Nucleus accumbens (tissue), 56 donors: ENCODE measurements at places on chromosomes 4 and X.

- no peak for DNase-seq
These were observed 48.2 kb downstream of the EVC2 start for GRCh38 chr4:5660185-5660584.

- no peak for DNase-seq
These were observed 117.8 kb upstream of the NOCT start for GRCh38 chr4:138897811-138898226.

DNA sequence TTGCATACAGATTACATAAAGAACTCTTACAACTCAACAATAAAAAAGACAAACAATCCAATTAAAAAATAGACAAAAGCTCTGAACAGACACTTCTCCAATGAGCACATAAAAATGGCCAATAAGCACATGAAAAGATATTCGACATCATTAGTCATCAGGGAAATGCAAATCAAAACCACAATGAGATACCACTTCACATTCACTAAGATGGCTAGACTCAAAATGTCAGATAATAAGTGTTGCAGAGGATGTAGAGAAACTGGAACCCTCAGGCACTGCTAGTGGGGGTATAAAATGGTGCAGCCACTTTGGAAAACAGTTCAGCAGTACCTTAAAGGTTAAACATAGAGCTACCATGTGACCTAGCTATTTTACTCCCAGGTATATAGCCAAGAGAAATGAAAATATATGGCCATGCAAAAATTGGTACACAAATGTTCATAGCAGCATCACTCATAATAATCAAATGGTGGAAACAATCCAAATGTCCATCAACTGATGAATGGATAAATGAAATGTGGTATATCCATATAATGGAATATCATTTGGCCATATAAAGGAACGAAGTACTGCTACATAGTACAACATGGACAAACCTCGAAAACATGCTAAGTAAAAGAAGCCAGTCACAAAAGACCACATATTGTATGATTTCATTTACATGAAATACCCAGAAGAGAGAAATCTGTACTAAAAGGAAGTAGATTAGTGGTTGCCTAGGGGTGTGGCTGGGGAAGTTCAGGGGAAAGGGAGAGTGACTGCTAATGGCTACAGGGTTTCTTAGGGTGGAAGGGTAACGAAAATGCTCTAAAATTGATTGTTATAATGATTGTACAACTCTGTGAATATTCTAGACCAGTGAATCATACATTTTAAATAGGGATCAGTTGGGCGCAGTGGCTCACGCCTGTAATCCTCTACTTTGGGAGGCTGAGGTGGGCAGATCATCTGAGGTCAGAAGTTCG, 29.4 kb downstream of the SASH3 start:
- no peak for DNase-seq

DNA sequence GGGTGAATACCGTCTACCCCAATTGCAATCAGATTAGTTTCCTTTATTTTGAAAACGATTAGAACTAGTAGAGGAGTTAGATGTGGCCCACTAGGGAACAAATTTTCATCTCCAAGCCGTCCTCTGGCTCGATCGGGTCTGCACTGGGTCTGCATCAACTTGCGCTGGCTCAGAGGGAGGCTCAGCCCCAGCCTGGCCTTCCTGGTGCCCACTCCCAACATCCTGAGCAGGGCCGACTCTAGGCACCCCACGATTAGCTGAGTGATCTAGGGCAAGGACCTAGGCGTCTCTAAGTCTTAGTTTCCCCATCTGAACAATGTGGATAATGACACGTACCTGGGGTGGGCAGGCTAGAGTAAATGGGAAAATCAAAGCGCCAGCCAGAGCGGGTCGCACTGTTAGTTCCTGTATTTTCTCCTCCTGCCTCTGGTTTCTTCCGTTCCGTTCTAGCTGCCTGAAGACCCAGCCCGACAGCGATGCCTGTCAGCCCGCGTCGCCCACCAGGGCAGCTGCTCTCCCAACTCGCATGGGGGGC, 7.7 kb upstream of the HAND2 start:
- DNase-seq, result no peak

- peak; percentile 54 for DNase-seq
These were observed 5.0 kb downstream of the TACC3 start for GRCh38 chr4:1726146-1726934.

DNA sequence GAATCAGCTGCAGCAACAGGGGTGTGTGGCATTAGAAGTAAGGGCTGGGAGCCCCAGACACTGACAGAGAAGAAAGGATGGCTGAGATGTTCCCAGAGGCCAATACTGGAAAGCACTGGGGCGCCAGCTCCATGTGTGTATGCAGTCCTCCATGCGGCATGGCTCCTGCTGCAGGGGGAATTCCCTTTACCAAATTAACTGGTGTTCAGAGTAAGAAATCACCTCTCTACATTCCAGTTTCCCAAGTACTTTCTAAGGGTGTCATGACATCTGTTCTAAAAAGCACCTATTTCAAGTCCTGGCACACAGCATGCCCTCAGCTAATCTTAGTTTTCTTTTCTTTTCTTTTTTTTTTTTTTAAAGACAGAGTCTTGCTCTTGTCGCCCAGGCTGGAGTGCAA, 98.0 kb downstream of the MAML3 start:
- no peak for DNase-seq

DNA sequence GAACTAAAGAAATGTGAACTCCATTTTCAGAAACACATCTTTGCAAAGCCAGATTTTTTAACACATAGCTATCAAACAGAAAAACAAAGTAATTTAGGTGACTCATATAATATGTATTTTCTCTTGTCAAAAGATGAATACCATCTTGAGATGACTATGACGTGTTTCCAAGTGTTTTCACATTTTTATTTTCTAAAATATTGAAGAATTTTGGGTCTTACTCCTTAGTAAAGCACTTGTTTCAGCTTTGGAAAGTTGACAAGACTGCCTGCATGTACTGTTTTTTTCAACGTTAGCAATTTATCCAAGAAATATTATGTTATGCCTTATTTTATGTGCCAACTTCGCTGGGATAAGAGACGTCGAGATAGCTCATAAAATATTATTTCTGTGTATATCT, 733.9 kb upstream of the EPHA5 start:
- DNase-seq, result no peak

- DNase-seq, result peak; percentile 0
These were observed 210.9 kb upstream of the ATOH1 start for GRCh38 chr4:93617606-93618005.

DNA sequence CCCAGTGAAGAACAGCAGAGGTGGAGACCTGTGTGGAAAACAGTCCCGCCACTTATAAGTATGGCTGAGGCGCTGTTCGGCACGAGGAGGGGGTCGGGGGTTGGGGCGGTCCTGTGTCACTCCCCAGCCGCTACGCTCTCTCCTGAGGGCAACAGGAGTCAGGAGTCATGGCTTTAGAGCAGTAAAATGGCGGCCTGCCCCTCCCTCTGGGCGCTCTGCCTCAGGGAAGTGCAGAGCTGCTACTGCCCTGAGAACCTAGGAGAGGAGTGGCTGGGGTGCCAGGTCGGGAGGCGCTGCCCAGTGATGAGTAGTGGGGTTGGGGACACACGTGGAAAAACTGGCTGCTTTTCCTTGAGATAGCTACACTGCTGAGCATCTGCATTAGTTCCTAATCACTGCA, 551.2 kb upstream of the AMOT start:
- DNase-seq, result no peak

DNA sequence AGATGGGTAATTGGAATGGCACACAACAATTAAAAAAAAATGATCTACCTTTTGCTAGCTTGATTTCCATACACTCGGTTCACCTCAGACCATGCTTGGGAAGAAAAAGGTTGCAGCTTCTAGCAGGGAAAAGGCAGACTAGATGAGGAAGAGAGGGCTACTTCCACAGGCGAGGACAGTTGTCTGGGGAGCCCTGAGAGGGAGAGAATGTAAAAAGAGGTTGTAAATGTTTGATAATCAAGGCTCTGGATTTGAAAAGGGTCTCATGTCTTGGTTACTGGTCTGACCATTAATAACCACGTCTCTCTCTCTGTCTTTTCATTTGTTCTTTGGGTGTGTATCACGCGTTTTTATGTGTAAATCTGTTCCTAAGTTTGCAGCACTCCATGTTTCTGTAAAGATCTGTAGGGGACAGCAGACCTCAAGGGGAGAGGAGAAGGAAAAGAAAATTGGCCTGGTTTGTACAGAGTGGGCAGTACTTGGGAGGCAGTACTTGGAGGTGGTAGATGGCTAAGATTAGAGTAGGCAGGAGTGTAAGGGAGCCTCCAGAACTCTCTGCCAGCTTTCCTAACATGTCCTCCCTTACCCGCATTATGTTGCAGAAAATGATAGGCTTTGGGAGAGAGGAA, 750 bp downstream of the ARMCX5 start:
- DNase-seq, result no peak

DNA sequence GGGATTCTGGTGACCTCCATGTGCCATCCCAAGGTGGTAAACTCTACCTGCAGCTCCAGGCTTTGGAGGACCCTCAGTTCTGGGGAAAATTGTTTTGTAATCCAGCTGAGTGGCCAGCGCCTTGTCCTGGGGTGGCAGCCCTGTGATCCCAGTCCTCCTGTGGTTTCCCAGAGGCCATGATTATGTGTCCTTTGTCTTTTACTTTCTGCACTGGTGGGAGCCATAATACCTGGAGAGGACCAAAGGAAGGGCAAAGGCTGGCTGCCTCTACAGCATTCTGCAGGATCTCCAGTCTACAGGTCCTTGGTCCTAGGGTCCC, 64.0 kb downstream of the NBDY start:
- no peak for DNase-seq

DNA sequence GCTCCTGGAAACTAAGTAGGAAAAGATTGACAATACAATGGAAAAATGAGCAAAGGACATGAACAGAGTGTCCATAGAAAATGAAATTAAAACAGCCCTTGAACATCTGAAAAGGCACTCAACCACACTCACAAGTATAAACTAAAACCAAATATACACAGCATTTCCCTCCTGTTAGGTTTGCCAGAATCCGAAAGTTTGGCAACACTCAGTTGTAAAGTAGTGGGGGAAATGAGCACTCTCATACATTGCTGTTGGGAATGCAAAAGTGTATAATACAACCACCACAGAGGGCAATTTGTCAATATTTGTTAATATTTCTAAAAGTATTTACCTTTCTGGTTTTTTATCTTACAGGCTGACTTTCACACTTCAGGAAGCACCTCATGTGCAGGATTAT, 84.2 kb upstream of the TMEM164 start:
- DNase-seq, result no peak

GRCh38 chr4:113762186-113763028, 869 bp upstream of the CAMK2D start:
- peak; percentile 97 for DNase-seq

DNA sequence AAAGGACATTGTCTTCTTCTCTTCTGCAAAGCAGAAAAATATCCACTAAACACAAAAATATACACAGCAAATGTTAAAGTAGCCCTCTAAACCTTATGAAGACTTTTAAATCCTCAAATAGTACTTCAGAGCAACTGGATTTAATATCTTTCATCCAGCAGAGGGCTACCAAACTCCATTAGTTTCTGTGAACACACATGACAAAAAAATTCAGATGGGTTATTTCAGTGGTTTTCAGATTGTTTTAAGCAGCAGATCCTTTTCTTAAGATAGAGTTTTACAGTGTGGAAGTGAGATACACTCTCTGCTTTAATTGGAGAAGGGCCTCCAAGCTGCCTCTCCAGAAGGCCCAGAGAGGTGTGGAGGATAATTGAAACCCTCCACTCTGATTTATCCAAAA, 56.7 kb downstream of the ANK2 start:
- DNase-seq, result no peak

- DNase-seq, result no peak
These were observed 98.0 kb downstream of the CLCN4 start for GRCh38 chrX:10254739-10255138.

DNA sequence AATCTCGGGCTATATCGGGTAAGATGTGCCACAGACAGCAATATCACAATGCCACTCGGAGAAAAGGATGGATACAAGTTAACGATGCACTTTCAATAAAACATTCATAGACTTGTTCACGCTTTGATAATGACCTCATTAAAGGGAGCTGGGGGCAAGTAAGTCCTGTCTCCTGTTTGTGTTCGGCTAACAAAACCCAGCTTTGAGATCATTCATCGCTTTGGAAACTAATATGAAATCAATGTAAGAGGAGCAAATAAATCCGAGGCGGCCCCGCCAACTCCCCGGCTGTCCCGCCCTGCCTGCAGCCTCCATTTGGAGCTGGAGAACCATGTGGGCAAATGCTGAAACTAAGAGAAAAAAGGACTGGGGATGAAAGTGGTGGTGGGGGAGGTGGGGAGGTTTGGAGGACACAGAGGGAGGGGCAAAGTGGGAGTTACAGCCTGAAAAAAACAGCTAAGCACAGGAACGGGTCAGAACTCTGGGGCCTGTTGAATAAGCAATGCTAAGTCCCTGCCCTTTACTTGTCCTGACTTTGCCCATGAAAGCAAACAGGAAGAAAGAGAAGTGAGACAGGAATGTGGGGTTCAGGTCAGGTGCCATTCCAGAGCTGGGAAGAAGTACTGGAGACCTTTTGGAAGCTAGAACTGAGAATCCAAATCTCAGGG, 3.5 kb upstream of the GSX2 start:
- no peak for DNase-seq

GRCh38 chr4:85823295-85823694, 348.3 kb downstream of the ARHGAP24 start:
- DNase-seq, result no peak

DNA sequence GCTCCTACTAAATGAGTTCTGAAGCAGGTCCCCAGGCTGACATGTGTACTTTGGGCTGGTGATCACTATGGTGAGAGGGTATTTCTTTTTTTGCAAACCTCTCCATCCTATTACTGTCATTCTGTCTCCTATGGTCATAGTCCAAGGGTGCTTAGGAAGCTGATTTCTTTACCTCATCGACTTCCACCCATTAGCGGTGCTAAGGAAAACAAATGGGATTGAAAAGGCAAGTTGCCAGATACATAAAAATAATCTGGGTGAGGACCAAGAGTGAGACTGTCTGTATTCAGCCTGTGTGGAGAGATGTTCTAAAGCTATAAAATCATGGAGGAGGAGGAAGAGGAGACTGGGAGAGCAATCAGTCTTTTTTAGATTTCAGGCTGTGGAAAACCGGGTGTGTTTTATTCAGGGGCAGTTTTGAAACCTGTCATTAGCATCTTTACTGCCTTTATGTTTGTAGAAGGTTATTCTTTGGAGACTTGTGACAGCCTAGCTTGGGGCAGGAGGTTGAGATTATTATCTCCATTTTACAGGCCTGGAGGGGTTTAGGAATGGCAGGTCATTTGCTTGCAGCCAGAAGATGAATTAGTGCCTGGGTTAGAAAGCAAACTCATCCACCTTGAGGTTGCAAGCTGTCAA, 1.9 kb downstream of the TMEM164 start:
- DNase-seq, result no peak

- no peak for DNase-seq
These were observed 15.7 kb upstream of the WDR19 start for GRCh38 chr4:39166669-39167068.

DNA sequence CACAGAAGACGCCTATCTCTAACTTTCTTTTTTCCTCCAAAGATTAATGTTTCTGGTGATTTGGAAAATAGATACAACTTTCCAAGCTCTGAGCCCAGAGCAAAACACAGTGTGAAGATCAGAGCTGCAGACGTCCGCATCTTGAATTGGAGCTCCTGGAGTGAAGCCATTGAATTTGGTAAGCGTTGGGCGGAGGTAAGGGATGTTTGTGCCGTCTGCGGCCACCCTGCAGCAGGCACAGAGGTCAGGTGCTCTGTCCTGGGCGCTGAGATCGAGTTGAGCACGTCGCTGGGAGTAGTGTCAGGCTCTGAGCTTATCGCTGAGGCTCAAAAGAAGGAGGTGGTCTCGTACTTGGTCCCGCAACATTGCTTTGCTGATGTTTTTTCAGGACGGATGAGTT, 31.8 kb downstream of the CSF2RA start:
- no peak for DNase-seq

- DNase-seq, result no peak
These were observed 3.0 kb downstream of the BCLAF3 start for GRCh38 chrX:19987856-19988255.

GRCh38 chr4:3077796-3078195, 3.3 kb downstream of the HTT start:
- DNase-seq, result no peak
